ENCODE measurements at places on chromosomes 2 and 18.

- no peak for DNase-seq
Measured at GRCh38 chr18:26336572-26336971, 110.3 kb downstream of the TAF4B start.

GRCh38 chr2:99876956-99877355 lies 265.4 kb downstream of the AFF3 start:
- no peak for DNase-seq

- no peak for DNase-seq
Measured at GRCh38 chr2:236774171-236774570, 204.5 kb downstream of the ACKR3 start.

- no peak for DNase-seq
Measured at GRCh38 chr2:75047992-75048625, 89.7 kb downstream of the POLE4 start.

- DNase-seq, result no peak
Measured at GRCh38 chr2:8418721-8419120, 263.1 kb upstream of the ID2 start.
